ENCODE measurements at places on chromosomes 12 and 14. TPM values are rescaled to one million over a fixed set of nuclear protein-coding genes. Genes with fewer than 3 reads are reported as not detected.

CLECL1 gene
- polyA plus RNA-seq: 4.3 TPM

DNAH10 gene
- 0.06 TPM for polyA plus RNA-seq

FOXN4 gene
- polyA plus RNA-seq: not detected

SLC2A13 gene
- polyA plus RNA-seq: 2.8 TPM

PROX2 gene
- polyA plus RNA-seq: 0.05 TPM

DPPA3 gene
- not detected for polyA plus RNA-seq

CHGA gene
- not detected for polyA plus RNA-seq

ANKS1B gene
- not detected for polyA plus RNA-seq

ZDHHC22 gene
- not detected for polyA plus RNA-seq

IL23A gene
- polyA plus RNA-seq: 40.1 TPM

GNB3 gene
- polyA plus RNA-seq: not detected

ETFBKMT gene
- polyA plus RNA-seq: 1.3 TPM

NAA30 gene
- polyA plus RNA-seq: 10.0 TPM

PDZRN4 gene
- not detected for polyA plus RNA-seq

SLC6A15 gene
- not detected for polyA plus RNA-seq

OAS1 gene
- polyA plus RNA-seq: 30.3 TPM

KCNC2 gene
- polyA plus RNA-seq: not detected

PSMB11 gene
- not detected for polyA plus RNA-seq

CCDC177 gene
- polyA plus RNA-seq: not detected

NANOG gene
- polyA plus RNA-seq: not detected

SMIM41 gene
- not detected for polyA plus RNA-seq

PLEKHA5 gene
- polyA plus RNA-seq: 10.9 TPM

NIN gene
- polyA plus RNA-seq: 50.1 TPM

FGF23 gene
- polyA plus RNA-seq: not detected

NAV3 gene
- polyA plus RNA-seq: not detected

KLRC4 gene
- polyA plus RNA-seq: not detected

REM2 gene
- polyA plus RNA-seq: 1.5 TPM

COX8C gene
- polyA plus RNA-seq: not detected

USP15 gene
- polyA plus RNA-seq: 79.1 TPM

TMEM229B gene
- 12.5 TPM for polyA plus RNA-seq

LALBA gene
- polyA plus RNA-seq: not detected

PTHLH gene
- polyA plus RNA-seq: not detected

FBLN5 gene
- 23.7 TPM for polyA plus RNA-seq

PRB2 gene
- not detected for polyA plus RNA-seq

DDX55 gene
- 19.4 TPM for polyA plus RNA-seq

EMP1 gene
- polyA plus RNA-seq: 0.50 TPM

POTEG gene
- polyA plus RNA-seq: not detected

PLBD1 gene
- 0.22 TPM for polyA plus RNA-seq

ACSS3 gene
- polyA plus RNA-seq: not detected

ADAMTS20 gene
- not detected for polyA plus RNA-seq

FAR2 gene
- polyA plus RNA-seq: 10.0 TPM

POTEM gene
- polyA plus RNA-seq: not detected

OLR1 gene
- polyA plus RNA-seq: not detected

EML5 gene
- 0.79 TPM for polyA plus RNA-seq

ZBTB39 gene
- polyA plus RNA-seq: 0.98 TPM

SLC7A8 gene
- 0.56 TPM for polyA plus RNA-seq

CIDEB gene
- polyA plus RNA-seq: 24.3 TPM

ACTN1 gene
- 63.3 TPM for polyA plus RNA-seq

CMTM5 gene
- not detected for polyA plus RNA-seq

SERPINA3 gene
- polyA plus RNA-seq: not detected

NTF3 gene
- not detected for polyA plus RNA-seq

AJUBA gene
- polyA plus RNA-seq: 0.30 TPM

HSPA2 gene
- 0.37 TPM for polyA plus RNA-seq

CBLN3 gene
- not detected for polyA plus RNA-seq

MMP17 gene
- polyA plus RNA-seq: not detected

GDF3 gene
- not detected for polyA plus RNA-seq
